Stimulated activated CD4-positive, alpha-beta T cell treated with anti-CD3 and anti-CD28 coated beads, Interleukin-12 subunit alpha, Interleukin-12 subunit beta, amount 100 ng/mL, for 24 hours (primary cell): ENCODE measurements at places on chromosomes 12 and 14.

DNA sequence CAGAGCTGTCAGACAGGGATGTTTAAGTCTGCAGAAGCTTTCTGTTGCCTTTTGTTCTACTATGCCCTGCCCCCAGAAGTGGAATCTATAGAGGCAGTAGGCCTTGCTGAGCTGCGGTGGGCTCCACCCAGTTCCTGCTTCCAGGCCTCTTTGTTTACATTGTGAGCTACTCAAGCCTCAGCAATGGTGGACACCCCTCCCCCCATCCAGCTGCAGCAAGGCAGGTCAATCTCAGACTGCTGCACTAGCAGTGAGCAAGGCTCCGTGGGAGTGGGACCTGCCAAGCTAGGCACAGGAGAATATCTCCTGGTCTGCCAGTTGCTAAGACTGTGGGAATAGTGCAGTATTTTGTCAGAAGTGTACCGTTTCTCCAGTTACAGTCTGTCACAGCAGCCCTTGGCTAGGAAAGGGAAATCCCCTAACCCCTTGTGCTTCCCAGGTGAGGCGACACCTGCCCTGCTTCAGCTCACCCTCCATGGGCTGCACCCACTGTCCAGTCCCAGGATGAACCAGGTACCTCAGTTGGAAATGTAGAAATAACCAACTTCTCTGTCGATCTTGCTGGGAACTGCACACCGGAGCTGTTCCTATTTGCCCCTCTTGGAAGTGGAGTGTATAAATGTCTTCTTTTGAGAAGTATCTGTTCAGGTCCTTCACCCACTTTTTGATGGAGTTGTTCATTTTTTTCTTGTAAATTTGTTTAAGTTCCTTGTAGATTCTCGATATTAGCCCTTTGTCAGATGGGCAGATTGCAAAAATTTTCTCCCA, 213.5 kb upstream of the SLC38A2 start:
- DNase-seq = no peak

DNA sequence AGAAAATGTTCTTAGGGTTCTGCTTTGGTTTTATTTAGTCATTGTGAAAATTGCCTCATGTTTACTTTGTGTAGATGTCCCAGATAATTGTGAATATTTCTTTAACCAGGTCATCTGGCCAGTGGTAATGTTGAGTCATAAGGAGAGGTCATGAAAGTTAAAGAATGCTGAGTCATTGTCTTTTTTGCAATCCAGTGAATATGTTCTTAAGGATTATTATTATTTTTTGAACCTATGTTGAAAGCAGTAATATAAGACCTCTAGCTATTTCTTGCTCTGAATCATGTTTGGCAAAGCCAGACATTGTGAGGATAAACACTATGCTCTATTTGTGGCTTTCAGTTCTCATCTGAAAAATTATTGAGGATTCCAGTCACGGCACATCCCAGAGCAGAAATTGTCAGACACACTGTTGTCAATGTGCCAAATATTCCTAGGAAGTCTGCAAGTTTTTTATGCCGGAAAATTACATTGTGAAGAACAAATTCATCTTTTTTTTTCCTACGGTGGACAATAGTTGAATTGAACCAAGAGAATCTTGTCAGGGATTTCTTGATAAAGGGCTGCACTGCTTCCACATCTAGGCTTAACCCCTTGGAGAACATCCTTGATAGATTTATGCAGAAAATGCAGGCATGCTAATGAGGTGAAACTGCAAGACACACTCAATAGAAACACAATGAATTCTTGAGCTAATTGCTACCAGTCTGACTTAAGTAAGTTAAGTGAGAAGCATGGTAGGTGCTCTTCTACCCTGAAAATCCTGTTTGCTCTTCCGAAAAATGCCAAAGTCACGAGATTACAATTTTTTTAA, 369.6 kb downstream of the ATP23 start:
- no peak for DNase-seq

- DNase-seq = no peak
These were observed 38.0 kb upstream of the FOXN3 start for GRCh38 chr14:89454996-89455395.

DNA sequence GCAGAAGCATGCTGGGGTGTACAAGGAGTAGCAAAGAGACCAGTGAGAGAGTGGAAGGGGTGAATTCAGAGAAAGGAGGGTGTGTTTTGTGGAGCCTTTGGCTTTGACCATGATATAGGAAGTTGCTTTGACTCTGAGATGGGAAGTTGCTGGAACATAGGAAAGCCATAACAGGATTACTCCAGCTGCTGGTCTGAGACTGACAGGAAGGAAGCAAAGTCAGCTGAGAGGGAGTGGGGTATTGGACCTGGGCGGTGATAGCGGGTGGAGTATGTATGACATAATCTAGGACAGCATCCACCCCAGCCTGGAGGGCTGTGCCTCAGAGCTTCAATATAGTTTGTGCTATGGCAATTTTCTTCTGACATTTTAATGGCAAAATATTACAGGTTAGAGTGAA, 324.4 kb downstream of the PDZRN4 start:
- no peak for DNase-seq

GRCh38 chr12:70771581-70771980, 134.4 kb upstream of the PTPRB start:
- DNase-seq = no peak

DNA sequence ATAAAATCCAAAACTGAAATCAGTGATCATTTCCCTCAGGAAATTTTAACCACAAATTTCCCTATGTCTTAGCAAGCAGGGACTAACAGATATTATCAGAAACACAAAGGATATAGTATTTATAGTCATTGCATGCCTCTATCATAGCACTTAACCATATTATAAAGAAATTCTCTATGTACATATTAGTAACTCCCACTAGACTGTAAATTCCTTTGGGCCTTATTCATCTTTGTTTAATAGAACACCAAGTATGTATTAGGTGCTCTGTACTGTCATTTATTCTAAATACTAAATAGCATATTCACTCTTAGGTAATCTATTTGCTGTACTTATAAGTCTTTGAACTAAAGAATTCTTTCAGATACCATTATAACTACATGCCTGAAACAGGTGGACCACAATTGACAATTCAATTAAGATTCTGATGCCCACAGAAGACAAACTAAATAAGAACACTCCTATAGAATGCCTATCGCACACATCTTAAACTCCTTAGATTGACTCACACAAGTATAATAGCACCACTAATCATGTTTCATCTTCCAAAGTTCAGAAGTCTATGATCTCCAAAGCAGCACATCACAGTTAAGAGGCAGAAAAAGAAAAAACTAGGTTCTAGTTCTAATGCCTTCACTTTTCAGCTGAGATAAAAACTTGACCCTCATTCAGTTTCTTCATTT, 134.1 kb downstream of the FSCB start:
- no peak for DNase-seq

DNA sequence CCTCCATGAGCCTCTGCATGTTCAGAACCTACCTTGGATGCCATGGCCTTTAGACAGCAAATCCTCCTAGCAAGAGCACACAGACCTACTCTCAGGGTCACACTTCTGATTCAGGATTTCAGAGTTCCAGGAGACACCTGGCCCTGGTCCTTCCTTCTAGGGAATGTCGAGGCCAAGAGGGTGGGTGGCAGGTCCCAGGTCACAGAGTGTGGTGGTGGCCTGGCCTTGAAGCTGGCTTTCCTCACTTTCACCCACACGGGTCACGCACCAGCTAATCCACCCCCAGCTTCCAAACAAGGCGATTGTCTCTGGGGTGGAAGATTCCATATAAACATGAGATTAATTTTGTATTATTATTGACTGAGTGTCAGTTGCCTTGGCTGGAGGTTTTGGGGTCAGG, 328.3 kb upstream of the RTL1 start:
- no peak for DNase-seq

DNA sequence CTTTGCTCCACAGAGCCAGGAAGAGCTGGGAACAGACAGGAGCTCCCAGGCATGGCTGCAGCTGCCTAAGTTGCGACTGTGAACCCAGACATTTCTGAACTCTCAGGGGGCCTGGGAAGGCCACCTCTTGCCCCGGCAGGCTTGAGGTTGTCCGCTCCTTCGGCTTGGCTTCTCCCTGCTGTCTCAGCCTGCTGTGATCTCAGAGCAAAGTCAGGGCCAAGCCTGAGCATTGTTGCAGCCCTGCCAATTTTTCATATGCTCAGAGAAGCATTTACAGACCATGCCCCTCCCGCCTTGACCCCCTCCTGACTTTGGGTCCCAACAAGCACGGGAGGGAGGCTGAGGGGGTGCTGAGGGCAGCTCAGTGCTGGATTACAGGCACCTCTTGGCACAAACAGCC, 1439.1 kb upstream of the FLRT2 start:
- no peak for DNase-seq

DNA sequence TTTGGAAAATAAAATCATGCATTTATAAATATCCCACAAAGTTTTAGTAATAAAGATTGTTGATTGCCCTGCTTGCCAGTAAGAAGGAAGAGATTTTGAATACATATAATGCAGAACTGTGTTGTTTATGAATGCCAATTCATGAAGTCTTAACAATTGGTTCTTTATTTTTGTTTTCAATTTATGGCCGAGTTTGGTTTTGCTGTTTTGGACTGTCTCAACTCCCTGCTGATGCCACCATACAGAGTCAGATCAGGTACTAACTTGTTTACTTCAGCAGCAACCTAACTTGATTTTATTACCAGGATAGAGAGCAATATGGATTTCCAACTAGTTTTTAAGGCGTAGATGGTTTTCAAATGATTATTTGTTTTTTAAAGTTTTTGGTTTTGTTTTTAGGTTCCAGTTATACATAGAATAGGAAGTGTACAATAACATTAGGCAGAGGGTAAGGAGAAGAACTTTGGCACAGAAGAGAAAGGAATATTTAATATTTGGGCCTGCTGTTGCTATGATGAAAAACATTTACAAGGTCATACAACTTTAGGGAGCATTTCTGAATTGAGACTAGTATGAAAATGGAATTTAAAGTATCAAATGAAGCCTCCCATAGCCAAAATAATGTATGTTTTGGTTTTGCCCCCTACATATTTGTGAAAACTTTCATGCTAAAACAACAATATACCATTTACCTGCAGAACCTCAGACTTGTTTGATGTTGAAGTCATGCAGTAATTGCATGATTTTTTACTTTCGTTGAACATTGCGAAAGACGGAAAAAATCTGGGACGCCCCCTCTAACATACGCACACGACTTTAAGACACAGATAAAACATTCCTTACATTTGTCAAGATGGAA, 904 bp upstream of the FAM177A1 start:
- no peak for DNase-seq

GRCh38 chr14:49892301-49892635, 614 bp upstream of the ARF6 start:
- DNase-seq = no peak

DNA sequence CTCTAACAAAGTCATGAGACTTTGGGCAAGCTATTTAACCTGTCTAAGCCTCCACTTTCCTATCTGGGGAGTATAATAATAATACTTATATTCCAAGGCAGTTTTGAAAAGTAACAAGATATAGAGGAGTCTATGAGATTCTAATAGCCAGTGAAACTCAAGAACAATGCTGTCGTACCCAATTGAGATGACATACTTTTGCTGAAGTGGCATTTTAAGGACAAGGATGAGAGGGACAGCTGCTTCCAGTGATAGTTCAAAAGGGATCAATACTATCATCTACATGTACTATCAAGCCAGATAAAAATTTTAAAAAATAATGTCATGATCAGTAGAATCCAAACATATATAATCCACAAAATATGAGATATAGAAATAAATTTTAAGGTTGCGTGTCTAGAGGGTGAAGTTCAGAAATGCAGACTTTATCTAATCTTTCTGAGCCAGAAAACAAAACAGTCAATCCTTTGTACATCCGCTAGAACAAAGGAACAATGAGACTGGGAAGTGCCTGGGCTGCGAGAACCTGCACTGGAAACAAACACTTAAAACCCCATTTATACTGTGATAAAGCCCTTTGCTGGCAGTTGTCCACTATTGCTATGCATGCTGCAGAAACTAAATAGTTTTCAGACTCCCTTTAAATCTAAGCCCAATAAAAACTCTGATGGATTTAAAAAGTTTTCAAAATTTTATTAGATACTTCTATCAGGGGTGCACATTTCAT, 38.6 kb downstream of the PTPRB start:
- DNase-seq = no peak

GRCh38 chr14:52730709-52731111, 744 bp downstream of the STYX start:
- no peak for DNase-seq

GRCh38 chr14:80695869-80696268, 245.7 kb downstream of the CEP128 start:
- DNase-seq = no peak

- DNase-seq = no peak
These were observed 889.1 kb downstream of the AACS start for GRCh38 chr12:125954362-125954761.

- DNase-seq = no peak
These were observed 953 bp upstream of the NXPH4 start for GRCh38 chr12:57215668-57216013.

DNA sequence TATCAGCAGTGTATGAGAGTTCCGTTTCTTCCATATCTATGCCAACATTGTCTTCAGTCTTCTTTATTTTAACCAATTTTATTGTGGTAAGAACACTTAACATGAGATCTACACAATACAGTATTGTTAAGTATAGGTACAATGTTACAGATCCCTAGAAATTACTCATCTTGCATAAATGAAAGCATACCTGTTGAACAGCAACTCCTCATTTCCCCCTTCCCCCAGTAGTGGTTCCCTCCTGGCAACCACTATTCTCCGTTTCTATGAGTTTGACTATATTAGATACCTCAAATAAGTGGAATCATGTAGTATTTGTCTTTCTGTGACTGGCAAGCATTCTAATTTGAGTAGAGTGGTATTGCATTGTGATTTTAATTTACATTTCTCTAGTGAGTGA, 150.5 kb downstream of the CRADD start:
- no peak for DNase-seq

- DNase-seq = no peak
These were observed 76.2 kb downstream of the PRKD1 start for GRCh38 chr14:29851397-29851796.

- no peak for DNase-seq
These were observed 230.2 kb downstream of the SLC2A13 start for GRCh38 chr12:39875721-39876120.

DNA sequence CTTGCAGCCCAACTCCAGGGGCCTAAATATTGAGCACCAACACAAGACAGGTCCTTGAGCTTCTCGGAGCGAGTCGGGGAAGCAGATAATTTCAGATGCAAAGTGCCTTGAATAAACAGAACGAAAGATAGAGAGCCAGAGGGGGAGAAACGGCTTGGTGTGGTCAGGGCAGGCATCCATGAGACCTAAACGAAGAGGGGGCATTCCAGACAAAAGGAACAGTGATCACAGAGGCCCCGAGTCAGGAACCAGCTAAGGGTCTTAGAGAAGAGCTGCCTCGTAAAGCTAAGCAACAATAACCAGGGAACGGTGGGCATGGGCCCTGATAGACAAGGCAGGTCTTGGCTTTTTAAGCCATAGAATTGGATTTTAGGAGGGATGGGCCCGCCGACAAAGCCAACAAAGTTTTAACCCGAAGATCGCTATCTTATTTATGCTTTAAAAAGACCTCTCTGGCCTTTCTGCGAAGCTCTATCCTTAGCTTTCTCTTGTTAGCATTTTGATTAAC, 421 bp upstream of the ACADS start:
- no peak for DNase-seq
